ENCODE measurements at places on chromosomes 4 and X.

DNA sequence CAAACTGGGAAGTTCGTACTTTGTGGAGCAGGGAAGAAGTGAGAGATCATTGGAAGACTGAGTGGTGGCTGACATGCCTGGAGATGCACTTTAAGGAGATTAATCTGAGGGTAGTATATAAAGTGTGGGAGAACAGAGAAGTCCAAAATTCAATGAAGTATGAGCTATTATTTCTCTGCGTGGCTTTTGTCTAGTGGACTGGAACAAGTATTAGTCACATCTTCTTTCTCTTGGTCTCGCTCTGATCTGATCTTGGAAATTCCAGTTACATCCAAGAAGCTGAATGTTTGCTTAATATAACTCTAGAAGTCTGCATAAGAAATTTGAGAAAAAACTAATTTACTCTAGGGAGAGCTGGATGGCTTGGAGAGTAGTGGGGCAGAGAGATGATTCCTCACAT is 64.8 kb upstream of the NR0B1 start:
- DNase-seq, result no peak

- DNase-seq, result no peak
Measured at GRCh38 chrX:16167181-16167580, at the start of gene MAGEB17. Gene MAGEB17, plus strand, starts transcription at chrX:16167481. Its CDS starts 2,902 bp downstream, at chrX:16170383.

- DNase-seq, result no peak
Measured at GRCh38 chrX:30831082-30831481, 58.0 kb downstream of the TAB3 start.

DNA sequence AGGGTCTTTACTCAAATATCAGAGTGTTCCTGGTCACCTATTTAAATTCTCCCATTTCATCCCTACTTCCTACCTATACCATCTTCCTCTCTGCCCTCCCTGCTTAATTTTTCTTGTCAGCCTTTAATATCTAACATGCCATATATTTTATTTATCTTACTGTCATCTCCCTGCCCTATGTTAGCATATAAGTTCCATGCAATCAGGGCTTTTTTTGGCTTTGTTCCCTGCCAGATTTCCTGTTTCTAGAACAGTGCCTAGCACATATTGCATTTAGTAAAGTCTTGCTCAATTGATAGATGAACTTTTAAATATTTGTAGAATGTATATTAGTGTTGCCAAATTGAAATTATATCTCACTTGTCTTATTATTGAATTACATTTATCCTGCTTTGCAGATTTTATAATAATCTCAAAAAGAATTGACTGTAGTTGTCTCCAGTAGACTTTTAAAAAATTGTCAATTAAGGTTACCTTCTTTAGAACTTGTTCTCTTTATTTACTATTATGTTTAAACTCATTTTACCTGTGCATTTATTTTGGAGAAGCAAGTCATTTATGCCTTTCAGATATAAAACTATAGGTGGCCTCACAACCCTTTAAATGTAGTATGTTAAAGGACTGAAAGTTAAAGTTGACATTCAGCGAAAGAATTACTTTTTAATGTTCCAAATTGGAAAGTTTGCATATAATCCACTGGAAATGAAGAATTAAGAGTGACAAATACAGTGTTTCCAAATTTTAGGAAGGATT is 108.2 kb upstream of the BMPR1B start:
- no peak for DNase-seq
